Esophagus squamous epithelium (tissue), 5 donors: ENCODE measurements at places on chromosomes 6 and 20. TPM values are rescaled to one million over a fixed set of nuclear protein-coding genes. Genes with fewer than 3 reads are reported as not detected.

SLC12A5 gene
- not detected for total RNA-seq

- no peak for DNase-seq
Observed at GRCh38 chr6:52333840-52334200, 28.1 kb upstream of the PAQR8 start.

ECT2L gene
- not detected for total RNA-seq

DNA sequence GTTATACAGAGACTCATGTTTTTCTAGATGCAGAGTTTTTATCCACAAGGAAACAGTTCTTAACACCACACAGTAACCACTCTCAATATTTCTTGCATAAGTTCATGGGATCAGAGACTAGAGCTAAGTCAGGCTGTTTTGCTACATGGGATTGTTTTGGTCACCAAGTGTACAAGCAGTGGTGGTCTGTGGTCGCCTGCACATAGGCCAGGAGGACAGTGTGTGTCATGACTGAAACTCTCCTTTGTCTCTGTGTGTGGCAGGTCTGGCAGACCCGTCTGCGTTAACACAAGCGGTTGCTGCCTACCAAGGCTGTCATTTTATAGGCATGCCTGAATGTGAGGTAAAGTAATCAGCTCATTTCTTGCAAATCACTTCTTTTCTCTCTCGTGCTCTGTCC lies 18.9 kb downstream of the WRNIP1 start:
- no peak for DNase-seq

- no peak for DNase-seq
Observed at GRCh38 chr20:10720565-10720964, 46.8 kb upstream of the JAG1 start.

- DNase-seq = no peak
Observed at GRCh38 chr20:23254034-23254433, 96.6 kb upstream of the NXT1 start.

- no peak for DNase-seq
Observed at GRCh38 chr20:63178446-63178820, 37.5 kb downstream of the YTHDF1 start.

DNA sequence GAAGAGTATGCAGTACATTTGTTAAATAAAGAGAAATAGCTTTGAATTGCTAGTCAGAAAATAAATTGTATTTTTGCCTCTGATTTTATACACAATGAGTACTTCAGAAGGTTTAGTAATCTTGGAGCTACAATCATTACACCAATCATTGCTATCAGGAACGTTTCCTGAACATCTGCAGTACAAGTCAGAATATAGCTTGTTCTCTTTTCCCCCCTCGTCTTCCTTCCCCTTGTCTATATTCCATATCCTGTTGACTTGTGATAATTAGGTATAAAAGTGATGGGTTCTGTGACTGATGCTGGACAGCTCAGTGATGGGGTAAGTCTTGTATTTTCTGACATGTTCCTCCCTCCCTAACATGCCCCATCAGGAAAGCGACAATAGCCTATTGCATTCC lies 94.0 kb downstream of the AHI1 start:
- no peak for DNase-seq

- DNase-seq = no peak
Observed at GRCh38 chr20:6418732-6419131, 295.9 kb upstream of the FERMT1 start.

- DNase-seq = no peak
Observed at GRCh38 chr6:126202707-126203106, 137.2 kb upstream of the CENPW start.

TNNC2 gene
- total RNA-seq = not detected

CCM2L gene
- 4.2 TPM for total RNA-seq

- no peak for DNase-seq
Observed at GRCh38 chr6:40743226-40743625, 156.1 kb upstream of the LRFN2 start.

SLC17A1 gene
- total RNA-seq = not detected

GRCh38 chr20:54346276-54346675 lies 129.1 kb upstream of the DOK5 start:
- DNase-seq = no peak

ASIP gene
- not detected for total RNA-seq

DNA sequence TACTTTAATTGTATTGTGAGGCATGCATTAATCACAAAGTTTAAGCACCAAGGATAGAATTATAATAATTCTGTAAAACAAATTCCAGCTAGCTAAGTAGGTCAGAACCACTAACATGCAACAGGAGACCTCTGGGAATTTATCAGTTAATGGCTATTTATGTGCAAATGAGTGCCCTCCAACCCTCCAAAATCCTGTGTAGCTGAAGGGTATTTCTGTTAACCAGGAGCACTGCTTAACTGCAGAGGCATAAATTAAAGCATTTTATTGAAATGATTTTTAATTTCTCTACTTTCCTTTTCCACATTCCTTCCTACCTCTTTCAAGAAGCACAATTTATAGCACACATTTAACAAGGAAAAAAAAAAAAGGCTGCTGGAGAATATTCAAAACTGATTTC lies 77.0 kb downstream of the MMS22L start:
- DNase-seq = no peak

DEFB124 gene
- total RNA-seq = not detected

GLP1R gene
- total RNA-seq = 0.15 TPM

DNA sequence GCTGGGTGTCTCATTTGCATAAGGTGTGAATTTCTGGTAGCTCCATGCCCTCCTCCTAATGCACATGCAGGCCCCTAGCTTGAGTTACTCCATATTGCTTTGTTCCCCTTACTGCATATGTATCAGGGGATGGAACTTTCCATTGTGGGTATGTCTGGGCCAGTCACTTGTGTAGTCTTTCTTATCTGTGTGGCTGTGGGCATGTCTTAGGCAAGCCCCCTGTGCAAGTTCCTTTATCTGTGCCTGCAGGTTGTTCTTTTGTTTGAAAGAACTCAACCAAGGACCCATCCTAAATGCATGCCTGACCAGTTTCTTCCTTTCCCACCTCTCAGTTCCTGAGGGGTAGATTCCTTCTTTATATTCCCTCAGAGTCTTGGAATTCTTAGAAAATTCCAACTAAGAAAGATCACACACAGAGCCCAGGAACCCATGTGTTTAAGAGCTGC lies 23.6 kb downstream of the MBOAT1 start:
- no peak for DNase-seq

DNA sequence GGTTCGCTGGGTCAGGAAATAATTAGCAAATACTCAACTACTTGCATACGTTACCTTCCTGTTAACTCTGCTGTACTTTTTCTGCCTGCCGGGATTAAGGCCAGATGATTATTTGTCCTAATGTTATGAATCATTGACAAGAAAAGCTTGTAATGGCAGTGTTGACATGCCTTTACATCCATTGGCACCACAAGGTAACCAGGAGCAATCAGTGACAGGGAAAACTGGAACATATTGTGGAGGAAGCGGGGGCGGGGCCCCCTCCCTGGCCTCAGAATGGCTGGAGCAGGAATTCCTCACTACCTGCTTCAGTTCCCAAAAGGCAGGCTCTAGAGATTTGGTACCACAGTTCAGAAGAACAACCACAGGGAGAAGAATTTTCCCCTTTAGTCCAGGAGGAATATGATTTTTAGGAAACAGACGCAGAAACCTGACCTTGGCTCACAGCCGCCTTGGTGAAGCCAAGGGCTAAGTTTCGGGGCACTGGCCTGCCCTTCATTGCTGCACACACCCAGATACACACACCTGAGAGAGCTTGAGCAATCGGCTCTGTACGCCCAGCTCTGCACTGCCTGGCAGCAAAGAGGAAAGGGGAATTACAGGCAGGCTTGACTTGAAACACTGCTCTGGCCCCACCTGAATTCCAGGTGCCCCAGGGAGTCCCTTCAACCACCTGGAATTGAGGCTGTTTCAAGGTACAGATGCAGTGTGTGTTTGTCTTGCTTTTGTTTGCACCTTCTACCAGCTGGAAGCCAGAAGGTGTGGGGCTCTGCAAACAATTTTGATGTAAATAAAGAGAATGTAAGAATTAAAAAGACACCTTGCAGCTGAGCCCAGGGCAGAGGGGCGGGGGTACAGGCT lies 89.8 kb downstream of the MYB start:
- DNase-seq = no peak

SIRPD gene
- total RNA-seq = not detected

DNA sequence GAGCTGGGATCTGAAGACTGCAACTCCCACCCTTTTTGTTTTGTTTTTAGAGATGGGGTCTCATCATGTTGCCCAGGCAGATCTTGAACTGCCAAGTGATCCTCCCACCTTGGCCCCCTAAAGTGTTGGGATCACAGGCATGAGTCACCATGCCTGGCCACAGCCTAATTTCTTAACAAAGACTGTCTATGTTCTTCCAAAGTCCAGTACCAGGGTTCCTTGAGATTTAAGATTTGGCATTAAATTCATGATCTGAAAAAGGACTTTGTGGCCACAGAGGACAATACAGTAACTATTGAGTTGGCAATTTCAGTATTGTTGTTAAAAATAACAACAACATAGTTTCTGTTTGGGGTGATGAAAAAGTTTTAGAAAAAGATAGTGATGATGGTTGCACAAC lies 28.7 kb upstream of the BEND3 start:
- DNase-seq = no peak

GRCh38 chr20:32193996-32194395 lies 13.5 kb downstream of the PLAGL2 start:
- no peak for DNase-seq

GRCh38 chr6:156400487-156400886 lies 376.7 kb upstream of the ARID1B start:
- no peak for DNase-seq

MAP7 gene
- 33.0 TPM for total RNA-seq

DNA sequence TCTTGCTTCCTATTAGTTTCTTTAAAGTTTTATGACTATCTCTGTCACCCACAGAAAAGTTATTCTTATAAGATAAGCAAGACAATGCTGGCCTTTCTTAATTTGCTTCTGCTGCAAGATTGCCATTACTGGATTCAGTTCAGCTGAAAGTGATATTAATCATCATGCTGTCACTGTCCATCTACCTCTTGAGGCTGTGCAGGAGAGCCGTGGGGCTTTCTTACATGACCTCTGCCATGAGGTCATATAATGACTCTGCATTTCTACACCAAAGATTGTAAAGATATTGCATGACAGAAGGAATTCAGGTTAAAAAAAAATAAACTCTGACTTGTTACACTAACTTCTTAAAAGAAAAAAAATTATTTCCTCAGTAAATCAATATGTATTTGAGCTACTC lies 106.9 kb downstream of the TRDN start:
- no peak for DNase-seq

DNA sequence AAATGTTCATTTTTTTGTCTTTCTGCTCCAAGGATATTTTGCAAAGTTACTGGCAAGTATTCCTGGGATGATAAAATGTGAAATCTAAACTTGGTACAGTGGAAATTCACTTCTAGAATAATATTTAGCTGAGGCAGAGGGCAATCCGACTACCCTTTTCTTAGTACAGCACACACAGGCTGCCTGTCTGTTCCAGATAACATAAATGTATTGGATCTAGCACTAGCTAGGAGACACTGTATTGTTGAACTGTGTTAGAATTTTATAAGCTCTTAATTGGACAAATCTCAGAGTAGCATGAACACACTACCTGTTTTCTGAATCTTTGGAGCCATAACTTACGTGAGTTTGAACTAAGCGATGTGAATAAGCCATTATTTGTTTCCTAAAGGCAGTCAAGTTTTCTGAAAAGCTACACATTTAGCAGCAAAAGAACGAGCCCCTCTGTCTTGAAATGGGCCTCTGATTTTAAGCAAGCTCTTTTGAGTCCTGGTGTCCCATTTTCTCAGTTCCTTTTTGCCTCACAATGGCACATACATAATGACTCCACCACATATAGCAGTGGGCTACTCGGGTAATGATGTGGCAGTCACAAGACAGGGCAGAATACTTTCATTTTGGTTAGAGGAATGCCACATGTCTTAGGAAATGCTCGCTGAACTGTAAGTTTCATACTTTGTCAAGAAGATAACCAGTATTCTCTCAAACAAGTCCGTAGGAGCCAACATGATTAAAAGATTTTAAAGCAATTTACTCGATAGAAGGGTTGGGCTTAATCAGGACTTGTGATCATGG lies 116.5 kb upstream of the ESR1 start:
- no peak for DNase-seq

DNA sequence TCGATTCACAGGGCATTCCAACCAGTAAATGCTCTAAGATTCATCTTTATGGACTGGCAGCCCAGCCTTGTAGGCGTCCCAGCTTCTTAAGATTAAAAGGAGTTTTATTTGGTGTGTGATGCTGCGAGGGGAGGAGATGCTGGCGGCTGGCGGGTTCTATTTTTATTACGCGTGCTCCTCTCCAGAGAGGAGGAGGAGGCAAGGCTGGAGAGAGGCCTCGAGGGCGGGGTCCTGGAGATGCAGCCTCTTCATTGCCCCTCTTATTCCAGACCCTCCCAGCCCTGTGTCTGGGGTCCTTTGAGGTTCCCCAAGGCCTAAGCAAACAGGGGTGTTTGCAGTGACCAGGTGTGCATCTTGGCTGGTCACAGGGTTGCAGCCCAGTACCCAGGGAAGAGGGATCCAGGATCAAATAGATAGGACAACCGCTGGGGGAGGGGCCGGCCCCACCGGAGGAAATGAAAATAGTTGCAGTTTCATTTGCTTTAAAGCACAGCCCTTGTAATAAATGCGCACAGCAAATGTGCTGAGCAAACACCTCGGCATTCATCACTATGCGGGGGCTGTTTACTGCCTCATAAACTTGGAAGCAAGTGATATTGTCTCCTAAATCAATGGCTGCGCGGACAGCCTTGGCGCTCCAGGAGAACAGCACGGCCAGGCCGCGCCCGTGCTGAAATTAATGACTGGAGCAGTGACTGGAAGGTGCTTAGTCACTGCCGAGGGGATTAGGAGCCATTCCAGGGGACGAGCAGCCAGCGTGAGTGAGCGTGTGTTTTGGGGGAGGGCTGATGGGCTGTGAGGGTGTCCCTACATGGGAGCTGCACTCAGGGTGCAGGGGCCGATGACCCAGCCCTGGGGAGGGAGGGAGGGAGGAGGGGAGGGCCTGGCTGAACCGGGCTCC lies 83.0 kb downstream of the TMEM242 start:
- DNase-seq = no peak

GRCh38 chr6:13135152-13135551 lies 193.2 kb downstream of the TBC1D7 start:
- DNase-seq = no peak

DNA sequence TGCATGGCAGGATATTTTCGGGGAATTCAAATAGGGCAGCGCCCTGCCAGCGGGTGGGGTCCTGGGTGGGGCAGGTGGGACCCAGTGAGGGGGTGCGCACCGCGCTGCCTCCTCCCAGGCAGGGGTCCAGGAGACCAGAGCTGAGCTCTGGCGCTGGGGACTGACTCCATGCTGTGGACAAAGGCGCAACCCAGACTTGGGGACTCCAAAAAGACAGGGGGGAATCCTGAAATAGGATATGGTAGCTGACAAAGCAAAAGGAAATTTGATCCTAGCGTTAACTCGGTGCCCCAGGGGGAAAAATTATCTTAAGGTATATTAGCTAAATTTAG lies 23.6 kb downstream of the TFAP2A start:
- DNase-seq = no peak

SLC17A3 gene
- not detected for total RNA-seq

GRCh38 chr6:20400456-20401204 lies 1.0 kb upstream of the E2F3 start:
- DNase-seq = no peak

GRCh38 chr20:3011752-3012151 lies 31.7 kb upstream of the GNRH2 start:
- DNase-seq = no peak
